ENCODE measurements at places on chromosomes 1 and 21.

DNA sequence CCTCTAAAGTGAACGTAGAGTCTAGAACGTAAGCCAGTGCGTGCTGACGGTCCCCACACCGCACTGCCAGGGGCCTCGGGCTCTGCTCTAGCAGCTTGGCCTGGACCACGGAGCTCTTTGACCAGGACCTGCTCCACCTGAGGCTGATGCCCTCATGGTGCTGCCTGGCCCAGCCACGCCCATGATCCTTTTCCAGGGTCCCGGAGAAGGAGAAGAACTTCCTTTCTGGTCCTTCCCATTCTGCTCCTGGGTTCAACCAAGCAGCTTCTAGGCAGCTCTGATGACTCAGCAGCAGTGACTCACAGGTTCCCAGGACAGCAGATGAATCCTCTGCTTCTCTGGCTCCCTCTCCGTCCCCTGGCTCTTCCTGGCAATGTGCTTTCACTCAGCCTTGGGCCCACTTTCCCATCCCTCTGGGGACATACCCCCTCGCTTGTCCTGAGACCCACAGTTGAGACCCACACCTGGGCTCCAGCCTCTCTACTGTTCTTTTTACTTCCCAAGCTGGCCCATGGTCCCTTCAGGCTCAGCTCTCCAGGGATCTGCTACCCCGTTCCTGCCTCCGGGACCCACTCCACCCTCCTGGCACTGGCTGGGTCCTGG is 246.3 kb upstream of the RAB4A start:
- DNase-seq = no peak

DNA sequence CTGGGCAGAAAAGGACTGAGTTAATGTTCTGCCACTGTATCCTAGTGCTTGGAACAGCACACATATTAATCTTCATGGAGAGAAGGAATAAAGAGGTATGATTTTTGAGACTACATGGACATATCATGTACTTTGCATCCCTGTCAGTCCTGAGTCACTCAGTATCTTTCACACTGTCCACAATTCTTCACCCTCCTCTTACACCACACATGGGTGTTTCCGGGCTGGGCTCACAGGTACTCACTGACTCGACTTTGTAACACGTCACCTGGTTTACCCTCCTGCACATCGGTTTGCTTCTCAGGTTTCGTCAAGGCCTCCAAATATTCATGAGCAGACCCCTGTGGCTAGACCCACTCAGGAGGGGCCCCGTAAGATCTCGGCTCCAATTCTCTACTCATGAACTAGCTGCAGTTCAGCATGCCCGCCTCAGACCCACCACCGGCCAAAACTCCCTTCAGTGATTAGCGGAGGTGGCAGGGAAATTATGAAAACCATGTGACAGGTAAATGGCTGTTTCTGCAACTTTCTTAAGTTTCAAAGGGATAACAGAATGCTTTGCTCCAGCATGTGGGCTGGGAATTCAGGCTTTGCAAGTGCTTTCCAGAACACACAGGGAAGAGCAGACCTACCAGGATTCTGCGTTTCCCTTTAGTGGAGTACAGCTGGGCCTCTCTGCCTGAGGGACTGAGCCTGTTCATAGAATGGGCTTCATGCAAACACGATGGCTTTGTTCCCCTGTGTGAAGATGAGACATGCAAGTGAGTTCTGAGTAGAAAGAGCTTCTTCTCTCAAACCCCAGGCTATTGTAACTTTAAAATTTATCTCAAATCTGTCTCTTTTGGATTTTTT is 31.3 kb upstream of the TRABD2B start:
- no peak for DNase-seq

DNA sequence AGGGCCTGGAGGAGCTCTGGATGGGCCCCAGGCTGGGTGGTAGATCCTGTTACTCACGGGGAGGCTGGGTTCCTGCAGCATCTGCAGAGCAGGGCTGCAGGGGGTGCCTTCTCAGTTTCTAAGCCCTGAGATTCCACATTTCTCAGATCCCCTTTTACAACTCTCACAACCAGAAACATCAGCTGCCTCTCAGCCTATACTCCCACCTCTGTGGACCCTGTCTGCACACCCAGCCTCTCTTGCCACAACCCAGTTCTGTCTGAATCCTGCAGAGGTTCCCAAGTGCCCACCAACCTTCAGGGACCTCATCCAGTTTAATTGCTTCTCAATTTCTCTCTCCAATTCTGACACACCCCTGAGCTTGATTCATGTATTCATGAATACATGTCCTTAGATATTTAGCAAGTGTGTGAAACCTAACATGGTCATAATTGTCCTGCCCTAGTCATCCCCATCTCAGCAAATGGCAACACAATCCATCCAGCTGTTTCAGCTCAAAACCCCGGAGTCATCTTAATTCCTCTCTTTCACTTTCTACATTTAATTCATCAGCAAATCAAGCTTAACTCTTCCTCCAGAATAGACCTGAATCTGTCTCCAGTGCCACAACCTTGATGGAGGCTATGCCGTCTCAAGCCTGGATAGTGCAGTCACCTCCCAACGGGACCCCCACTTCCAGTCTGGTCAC is 57.0 kb upstream of the NEK2 start:
- no peak for DNase-seq

GRCh38 chr1:228944935-228945371 is 209.7 kb downstream of the RHOU start:
- DNase-seq = no peak

- no peak for DNase-seq
Observed at GRCh38 chr1:211697356-211697755, 21.9 kb upstream of the NEK2 start.

All from posterior cingulate gyrus (tissue), 11 donors.